T-helper 2 cell (primary cell): ENCODE measurements at places on chromosomes 13 and 19.

GRCh38 chr13:105466376-105466775 lies 1069.1 kb downstream of the EFNB2 start:
- no peak for DNase-seq

DNA sequence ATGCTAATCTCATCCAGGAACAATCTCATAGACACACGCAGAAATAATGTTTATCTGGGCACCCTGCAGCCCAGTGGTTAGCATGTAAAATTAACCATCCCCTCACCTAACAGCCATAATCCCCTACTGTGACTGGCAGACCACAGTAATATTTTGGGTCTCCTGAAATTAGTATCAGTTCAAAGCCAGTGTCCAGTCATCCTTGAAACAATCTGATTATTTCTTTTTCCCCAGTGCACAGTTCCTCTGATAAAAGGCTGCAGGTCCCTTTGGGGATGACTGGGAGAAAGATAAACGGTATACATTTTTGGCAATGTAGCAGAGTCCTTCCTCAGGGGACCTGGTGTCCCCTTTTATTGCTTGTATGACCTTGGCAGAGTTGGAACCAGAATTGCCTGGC lies 50.4 kb upstream of the CYSLTR2 start:
- DNase-seq, result no peak

DNA sequence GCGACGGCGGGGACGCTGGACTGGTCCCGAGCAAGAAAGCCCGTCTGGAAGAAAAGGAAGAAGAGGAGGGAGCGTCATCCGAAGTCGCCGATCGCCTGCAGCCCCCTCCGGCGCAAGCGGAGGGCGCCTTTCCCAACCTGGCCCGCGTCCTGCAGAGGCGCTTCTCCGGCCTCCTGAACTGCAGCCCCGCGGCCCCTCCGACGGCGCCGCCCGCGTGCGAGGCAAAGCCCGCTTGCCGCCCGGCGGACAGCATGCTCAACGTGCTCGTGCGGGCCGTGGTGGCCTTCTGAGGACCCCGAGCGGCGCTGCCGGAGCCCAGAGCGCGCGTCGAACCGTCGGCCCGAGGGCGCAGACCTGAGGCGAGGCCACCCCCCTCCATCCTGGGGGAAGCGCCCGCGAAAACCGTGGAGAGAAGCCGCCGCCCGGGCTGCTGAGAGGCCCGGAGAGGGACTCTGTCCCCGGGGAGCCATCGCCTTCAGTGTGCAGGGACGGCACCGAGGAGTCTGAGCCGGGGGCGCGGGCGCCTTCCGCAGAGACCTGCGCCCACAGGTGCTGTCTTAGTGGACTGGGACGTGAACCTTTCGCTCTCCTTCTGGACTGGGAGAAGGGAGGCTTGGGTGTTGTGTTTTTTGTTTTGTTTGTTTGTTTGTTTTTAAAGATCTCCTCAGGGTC lies 3.5 kb downstream of the IER2 start:
- DNase-seq, result no peak

DNA sequence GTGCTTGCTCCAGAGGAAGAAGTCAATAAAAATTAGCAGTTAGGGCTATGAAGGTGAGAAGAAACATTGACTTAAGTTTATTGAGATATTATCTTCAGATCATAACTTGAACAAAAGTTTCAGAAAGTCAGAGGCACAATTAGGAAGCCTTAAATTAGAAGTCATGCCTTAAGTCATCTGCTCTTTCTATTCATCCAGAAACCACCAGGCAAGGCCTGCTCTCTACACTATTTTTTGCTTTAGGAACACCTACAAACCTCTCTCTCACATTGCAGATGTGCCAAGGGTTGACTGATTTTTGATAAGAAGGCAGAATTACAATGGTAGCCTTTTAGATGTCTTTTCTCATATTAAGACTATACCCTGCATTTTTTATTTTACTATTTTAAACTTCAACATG lies 268.7 kb downstream of the SPRY2 start:
- no peak for DNase-seq
